ENCODE measurements at places on chromosomes 7 and 10. TPM values are rescaled to one million over a fixed set of nuclear protein-coding genes. Genes with fewer than 3 reads are reported as not detected.
A peak's percentile ranks its signal among the peaks of the same experiment; 100 is the strongest.

MYPN gene
- 124 TPM for total RNA-seq

JAZF1 gene
- total RNA-seq: 29.4 TPM

IGFBP1 gene
- total RNA-seq: not detected

DNA sequence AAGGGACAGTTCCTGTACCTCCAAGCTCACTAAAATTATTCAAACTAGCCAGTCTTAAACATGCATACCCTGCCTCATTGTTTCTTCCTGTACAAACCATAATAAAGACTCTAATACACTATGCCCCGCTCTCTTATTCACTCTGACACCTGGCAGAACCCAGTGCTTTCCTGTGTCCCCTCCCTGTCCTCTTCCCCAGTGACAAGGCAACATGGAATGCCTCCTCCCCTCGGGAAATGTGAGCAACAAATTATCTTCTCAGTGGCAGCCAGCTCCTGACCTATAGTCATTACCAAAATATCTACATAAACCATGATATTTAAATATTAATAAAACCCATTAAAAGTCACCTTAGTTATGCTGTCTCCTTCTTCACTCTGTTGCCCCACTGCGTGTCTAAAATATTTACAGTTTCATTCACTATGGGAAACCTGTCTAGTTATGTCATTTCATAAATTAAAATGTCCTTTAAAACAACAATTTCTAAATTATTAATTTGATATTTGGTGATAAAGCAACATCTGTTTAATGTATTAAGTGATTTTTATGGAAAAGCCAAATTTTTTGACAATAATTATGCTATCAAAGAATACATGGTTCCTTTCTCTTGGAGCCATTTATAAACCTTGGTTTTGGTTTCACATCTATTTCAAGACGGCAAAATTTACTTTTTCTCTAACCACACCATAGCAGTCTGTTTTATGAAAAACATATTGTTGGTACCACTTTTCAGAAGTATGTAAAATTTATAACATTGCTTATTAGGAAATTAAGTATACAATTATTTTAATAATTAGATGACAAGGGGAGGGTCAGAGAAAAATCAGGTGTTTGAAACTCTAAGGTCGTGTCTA, 1355.2 kb downstream of the XPNPEP1 start:
- no peaks in the 10 kb centered on the region for H3K4me1 ChIP-seq
- DNase-seq: no peak
- H3K27ac ChIP-seq: no peak overlapping the region
- H3K4me3 ChIP-seq: no peak overlapping the region
- no peaks in the 10 kb centered on the region for H3K36me3 ChIP-seq

DNA sequence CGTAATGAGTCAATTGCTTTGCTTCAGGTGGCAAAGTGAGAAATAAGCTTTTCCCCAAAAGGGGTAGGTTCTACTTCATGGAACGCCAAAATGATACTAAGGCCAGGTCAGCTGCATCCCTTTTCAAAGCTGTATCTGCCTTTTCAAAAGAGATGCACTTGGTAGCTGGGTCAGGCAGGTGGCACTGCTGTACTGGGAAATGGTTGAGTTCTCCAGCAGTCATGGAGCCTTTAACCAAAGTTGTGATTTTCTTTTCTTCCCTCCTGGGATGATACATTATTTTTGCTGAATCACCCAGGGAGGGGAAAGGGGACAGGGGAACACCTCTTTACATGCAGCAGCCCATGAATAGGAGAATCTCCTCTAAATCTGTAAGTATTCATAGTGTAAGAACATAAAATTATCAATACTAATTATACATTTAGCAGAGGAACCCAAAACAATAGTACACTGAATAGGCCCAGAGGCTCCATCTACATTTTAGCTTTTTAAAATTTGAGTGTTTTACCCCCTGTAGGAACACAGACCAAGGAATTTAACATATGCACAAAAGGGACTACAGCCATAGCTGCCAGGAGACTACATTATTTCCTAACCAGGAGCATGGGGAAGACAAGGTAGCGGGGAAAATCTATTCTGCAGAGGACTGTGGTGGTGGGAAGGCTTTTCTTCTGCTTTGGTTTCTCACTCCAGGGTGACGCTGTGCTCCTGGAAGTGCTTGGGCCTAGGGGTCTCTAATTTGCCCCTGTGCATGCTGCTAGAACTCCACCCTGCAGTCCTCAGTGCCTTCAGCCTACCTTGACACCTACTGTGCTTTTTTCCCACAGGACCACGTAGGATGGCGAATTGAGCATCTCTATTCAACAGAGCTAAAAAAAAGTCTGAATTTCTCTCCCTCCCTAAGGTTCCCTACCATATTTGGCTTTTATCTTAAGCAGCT, 6.4 kb upstream of the GPR22 start:
- no peaks in the 10 kb centered on the region for H3K27me3 ChIP-seq
- peak; percentile 40 for DNase-seq
- H3K36me3 ChIP-seq: peaks cover 6% of the 10 kb centered on the region
- H3K4me1 ChIP-seq: peaks cover 32% of the 10 kb centered on the region
- no peak overlapping the region for H3K4me3 ChIP-seq

All from left ventricle myocardium inferior (tissue), 1 donor.